ENCODE measurements at places on chromosomes 1 and 21. TPM values are rescaled to one million over a fixed set of nuclear protein-coding genes. Genes with fewer than 3 reads are reported as not detected.

DNA sequence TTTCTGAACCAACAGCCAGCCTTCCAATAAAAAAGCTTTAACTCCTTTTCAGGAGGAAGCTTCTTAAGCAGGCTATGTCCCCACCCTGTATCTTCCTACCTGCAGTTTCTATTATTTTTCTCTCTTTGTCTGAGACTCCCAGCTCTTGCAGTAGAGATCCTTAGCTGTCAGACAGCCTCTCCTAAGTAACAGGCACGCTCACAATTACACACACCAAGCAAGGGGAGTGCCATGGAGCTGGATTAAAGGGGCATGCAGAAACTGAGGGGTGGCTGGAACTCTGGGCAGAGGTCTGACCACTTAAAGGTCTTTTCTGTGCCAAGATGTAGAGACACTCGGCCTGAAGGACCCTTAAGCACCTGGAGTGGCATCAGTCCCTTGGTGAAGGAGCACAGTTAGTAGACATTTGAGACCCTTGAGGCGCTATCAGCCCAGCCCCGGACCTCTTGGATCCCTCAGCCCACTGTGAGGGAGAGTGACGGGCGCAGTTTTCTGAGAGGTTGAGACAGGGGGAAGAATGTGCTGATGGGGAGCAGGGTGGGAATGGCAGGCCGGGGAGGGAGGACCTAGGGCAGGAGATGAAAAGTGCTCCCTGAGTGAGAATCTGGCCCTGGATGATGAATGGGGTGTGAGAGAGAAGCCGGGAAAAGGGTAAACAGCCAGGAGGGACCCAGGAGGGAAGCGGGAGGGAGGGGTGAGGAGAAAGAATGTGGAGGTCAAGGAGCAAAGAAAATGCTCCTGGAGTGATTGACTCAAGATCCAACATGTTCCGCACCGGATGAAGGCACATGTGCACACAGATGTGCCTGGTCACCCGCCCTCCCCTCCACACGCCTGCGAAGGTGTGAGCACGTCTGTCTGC is 13.3 kb downstream of the PLXNA2 start:
- H3K36me3 ChIP-seq = no peaks in the 10 kb centered on the region
- H3K4me1 ChIP-seq = no peaks in the 10 kb centered on the region
- no peaks in the 10 kb centered on the region for H3K27me3 ChIP-seq
- H3K27ac ChIP-seq = no peak overlapping the region
- H3K4me3 ChIP-seq = no peak overlapping the region
- DNase-seq = no peak

DNA sequence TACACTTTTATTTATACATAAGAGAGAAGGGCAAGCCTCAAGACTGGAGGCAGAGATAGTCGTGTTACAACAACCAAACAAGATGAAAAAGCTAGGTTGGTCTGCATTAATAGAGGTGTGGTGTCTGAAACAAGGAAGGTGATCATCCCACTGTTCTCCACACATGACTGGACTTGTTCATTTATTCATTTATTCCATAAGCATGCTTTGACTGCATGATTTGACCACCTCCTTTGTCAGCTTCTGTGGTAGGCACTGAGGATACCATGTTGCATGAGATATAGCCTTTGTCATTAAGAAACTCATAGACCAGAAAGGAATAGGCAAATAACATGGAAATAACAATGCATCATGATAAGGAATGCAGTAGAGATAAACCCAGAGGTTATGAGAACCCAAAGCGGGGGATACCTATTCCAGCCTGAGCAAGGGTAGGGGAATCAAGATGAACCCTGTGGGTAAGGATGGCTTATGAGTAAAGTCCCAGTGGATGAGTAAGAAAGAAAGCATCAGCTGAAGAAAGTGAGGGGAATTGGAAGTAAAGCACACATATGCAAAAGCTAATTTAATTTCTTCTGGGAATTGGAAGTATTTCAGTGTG is 173.7 kb upstream of the FGGY start:
- H3K27me3 ChIP-seq = no peaks in the 10 kb centered on the region
- no peak overlapping the region for H3K27ac ChIP-seq
- H3K4me1 ChIP-seq = no peaks in the 10 kb centered on the region
- no peak overlapping the region for H3K4me3 ChIP-seq
- no peak for DNase-seq

DNA sequence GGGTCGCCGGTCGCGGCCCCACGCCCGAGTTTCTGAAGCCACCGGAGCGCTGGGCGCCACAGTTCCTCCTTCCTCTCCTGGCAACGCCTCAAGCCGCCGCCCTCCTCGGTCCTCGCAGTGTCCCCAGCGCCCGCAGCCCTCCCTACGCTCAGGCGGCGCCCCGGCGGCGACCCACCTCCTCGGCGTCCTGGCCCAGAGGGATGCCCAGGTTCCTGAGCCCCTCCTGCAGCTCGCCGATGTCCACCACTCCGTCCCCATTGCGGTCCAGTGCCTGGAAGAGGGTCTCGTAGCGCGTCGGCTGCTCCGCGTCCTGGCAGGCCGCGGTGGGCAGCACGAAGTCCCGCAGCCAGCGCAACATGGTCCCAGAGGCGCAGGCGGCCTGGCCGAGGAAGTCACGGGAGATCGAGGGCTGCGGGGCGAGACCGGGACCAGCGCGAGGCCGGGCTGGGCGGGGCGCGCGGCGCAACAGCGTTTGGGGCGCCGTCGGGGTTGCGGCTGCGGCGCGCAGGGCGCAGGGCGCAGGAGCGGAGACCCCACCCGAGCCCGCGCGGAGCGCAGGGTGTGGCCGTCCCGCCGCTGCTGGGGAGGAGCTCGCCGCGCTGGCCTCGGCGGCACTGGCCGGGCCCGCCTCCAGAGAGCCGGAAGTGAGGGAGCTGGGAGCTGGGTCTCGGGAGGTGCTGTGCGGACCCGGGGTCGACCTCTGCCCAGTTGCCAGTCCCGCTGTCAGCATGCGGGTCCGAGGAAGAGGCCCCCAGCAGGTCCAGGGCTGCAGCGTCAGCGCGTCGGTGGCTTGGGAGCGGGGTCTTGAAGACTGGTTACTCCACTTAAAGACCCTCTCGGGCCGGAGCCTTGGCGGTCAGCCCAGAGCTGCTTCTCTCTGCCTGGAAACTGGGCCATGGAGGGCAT is at the start of gene SLC25A24:
Gene SLC25A24, minus strand, starts transcription at position 563 of the 906 bp plus-strand sequence. Its CDS starts 205 bp downstream, at position 358.
- peaks cover 9% of the 10 kb centered on the region for H3K4me1 ChIP-seq
- H3K4me3 ChIP-seq = peak within 1 kb of the TSS; percentile 88
- H3K27ac ChIP-seq = peak within 1 kb of the TSS; percentile 86
- H3K27me3 ChIP-seq = no peaks in the 10 kb centered on the region
- H3K36me3 ChIP-seq = peaks cover 2% of the 10 kb centered on the region

- peak overlapping the region; percentile 55 for H3K27ac ChIP-seq
- H3K36me3 ChIP-seq = no peaks in the 10 kb centered on the region
- DNase-seq = no peak
- H3K4me3 ChIP-seq = no peak overlapping the region
- H3K4me1 ChIP-seq = peaks cover 51% of the 10 kb centered on the region
Measured at GRCh38 chr1:159913451-159914192, 11.7 kb downstream of the TAGLN2 start.

DNA sequence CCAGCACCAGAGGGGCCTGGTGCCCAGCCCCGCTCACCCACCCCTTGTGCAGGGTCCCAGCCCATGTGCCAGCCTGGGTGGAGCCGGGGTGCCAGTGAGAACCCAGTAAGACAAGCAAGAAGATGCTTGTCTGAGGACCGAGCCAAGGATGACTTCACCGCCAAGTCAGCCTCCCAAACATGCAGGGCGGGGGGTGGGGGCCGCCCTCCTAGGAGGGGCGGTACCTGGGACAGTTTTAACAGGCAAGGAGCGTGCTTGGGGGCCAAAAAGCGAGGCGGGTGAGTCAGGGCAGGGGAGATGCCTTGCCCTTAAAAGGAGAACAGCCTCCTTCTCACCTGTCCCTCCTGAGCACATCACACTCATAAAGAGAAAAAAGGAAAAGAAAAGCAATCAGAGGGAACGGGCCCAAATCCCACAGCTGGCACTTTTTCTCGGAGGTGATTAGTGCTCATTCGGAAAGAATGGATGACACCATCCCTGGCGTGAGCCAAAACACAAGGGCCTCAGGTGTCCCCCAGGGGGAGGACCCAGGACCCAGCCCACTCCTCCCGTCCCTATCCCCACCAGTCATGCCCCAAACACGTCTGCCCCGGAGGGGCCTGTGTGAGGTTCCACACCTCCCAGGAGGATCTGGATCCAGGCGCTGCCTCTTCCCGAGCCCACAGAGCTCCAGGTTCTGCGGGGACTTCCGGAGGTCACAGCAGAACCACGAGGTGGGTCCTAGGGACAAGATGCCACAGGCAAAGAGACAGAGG is 77.6 kb upstream of the IFFO2 start:
- DNase-seq = no peak
- H3K27ac ChIP-seq = no peak overlapping the region
- no peaks in the 10 kb centered on the region for H3K36me3 ChIP-seq
- H3K27me3 ChIP-seq = no peaks in the 10 kb centered on the region

DNA sequence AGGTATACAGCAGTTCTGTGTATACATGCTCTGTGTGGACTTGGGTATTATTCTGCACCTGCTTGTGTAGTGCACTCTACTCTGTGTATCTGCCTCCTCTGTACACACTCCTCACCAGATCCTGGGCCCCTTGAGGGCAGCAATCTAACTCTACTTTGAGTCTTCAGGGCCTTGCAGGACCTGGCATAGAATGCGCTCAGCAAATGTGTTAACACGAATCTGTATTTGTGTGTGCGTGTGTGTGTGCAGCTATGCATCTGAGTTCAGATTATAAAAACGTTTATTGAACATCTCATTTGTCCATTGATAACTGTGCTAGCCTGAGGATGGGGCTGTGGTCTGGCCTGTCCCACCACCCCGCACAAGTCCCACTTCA is 3.9 kb upstream of the MEF2D start:
- peak overlapping the region; percentile 92 for H3K27ac ChIP-seq
- H3K27me3 ChIP-seq = no peaks in the 10 kb centered on the region
- no peak overlapping the region for H3K4me3 ChIP-seq
- DNase-seq = peak; percentile 33

GRCh38 chr1:149888247-149888998 is 10.9 kb upstream of the BOLA1 start:
- DNase-seq = no peak
- no peaks in the 10 kb centered on the region for H3K27me3 ChIP-seq
- H3K4me1 ChIP-seq = peaks cover 15% of the 10 kb centered on the region
- H3K36me3 ChIP-seq = no peaks in the 10 kb centered on the region

GRCh38 chr1:220454155-220454777 is 73.7 kb upstream of the MARK1 start:
- H3K36me3 ChIP-seq = no peaks in the 10 kb centered on the region
- no peaks in the 10 kb centered on the region for H3K4me1 ChIP-seq
- H3K27ac ChIP-seq = no peak overlapping the region
- no peak for DNase-seq
- H3K27me3 ChIP-seq = no peaks in the 10 kb centered on the region

GRCh38 chr1:7372477-7373120 is 398.5 kb upstream of the VAMP3 start:
- H3K36me3 ChIP-seq = no peaks in the 10 kb centered on the region
- H3K4me1 ChIP-seq = no peaks in the 10 kb centered on the region
- no peaks in the 10 kb centered on the region for H3K27me3 ChIP-seq
- H3K27ac ChIP-seq = no peak overlapping the region
- no peak overlapping the region for H3K4me3 ChIP-seq

DNA sequence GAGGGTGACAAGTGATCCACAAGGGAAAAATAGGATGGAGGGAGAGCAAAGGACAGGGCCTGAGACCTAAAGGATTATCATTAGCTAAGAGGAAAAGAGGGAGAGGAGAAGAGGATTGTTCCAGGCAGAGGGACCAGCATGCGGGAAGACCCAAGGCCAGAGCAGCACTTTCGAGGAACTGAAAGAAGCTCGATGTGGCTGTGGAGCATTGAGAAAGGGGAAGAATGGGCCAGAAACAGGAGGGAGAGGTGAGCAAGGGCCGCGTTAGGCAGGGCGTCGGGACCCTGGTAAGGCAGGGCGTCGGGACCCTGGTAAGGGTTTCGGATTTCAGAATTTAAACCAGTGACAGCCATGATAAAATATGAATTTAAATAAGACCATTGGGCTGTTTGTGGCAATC is 22.8 kb upstream of the CSF1 start:
- no peak for DNase-seq
- H3K36me3 ChIP-seq = no peaks in the 10 kb centered on the region
- H3K4me1 ChIP-seq = peaks cover 20% of the 10 kb centered on the region
- H3K27me3 ChIP-seq = no peaks in the 10 kb centered on the region

GRCh38 chr1:12400027-12400693 is 170.3 kb downstream of the VPS13D start:
- no peak overlapping the region for H3K27ac ChIP-seq
- H3K4me3 ChIP-seq = no peak overlapping the region
- no peaks in the 10 kb centered on the region for H3K27me3 ChIP-seq
- DNase-seq = no peak
- H3K4me1 ChIP-seq = no peaks in the 10 kb centered on the region

DNA sequence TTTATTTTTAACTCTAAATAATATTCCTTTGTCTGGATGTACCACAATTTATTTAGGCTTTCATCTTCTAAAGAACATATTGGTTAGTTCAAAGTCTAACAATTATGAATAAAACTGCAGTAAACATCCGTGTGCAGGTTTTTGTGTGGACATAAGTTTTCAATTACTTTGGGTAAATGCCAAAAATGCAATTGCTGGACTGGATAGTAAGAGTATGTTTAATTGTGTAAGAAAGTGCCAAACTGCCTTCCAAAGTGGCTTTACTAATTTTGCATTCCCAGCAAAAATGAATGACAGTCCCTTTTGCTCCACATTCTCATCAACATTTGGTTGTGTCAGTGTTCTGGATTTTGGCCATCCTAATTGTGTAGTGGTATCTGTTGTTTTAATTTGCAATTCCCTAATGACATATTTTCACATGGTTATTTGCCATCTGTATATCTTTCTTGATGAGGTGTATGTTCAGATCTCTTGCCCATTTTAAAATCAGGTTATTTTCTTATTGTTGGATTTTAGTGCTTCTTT is 113.8 kb downstream of the DPYD start:
- H3K27ac ChIP-seq = no peak overlapping the region
- DNase-seq = no peak
- no peaks in the 10 kb centered on the region for H3K36me3 ChIP-seq
- no peak overlapping the region for H3K4me3 ChIP-seq
- H3K4me1 ChIP-seq = no peaks in the 10 kb centered on the region

- no peaks in the 10 kb centered on the region for H3K36me3 ChIP-seq
- no peak overlapping the region for H3K4me3 ChIP-seq
- H3K4me1 ChIP-seq = no peaks in the 10 kb centered on the region
- no peak for DNase-seq
- H3K27me3 ChIP-seq = 0 out of 2 replicates have a peak, but pooled peaks cover 2% of the 10 kb centered on the region
Measured at GRCh38 chr1:112356765-112357164, 39.2 kb upstream of the CTTNBP2NL start.

DNA sequence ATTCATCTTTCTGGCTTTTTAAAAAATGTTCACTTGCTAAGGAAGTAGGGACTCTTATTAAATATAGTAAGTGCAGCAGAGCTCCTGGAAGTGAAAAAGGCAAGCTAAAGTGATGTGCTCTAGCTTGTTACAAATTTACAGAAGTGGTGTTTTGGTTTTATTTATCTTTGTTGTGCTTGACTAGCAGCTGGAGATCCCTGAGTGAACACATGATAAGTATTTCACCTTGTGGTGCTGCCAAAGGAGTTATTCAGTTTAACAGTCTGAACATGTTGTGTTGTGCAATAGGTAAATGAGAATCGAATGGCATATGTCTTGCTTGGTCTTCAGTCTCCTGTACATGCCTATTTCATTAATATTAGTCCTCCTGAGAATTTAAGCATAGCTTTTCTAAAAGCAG is 315.7 kb downstream of the TPR start:
- no peak overlapping the region for H3K4me3 ChIP-seq
- H3K36me3 ChIP-seq = no peaks in the 10 kb centered on the region
- H3K27ac ChIP-seq = no peak overlapping the region
- H3K27me3 ChIP-seq = no peaks in the 10 kb centered on the region
- no peaks in the 10 kb centered on the region for H3K4me1 ChIP-seq

RASAL2 gene
- 31.6 TPM for total RNA-seq

MYOM3 gene
- total RNA-seq = 0.05 TPM

FCRL1 gene
- not detected for total RNA-seq

All from Panc1 (cell line).